ENCODE measurements at places on chromosomes 4 and X. TPM values are rescaled to one million over a fixed set of nuclear protein-coding genes. Genes with fewer than 3 reads are reported as not detected.

Gene SYTL5
- total RNA-seq, result 3.9 TPM

Gene ZCCHC18
- total RNA-seq, result 1.1 TPM

Gene ZFP92
- 0.29 TPM for total RNA-seq

Gene PCDH7
- total RNA-seq, result 30.9 TPM

Gene LPAR4
- total RNA-seq, result 0.32 TPM

Gene TMPRSS11B
- not detected for total RNA-seq

Gene PLP1
- total RNA-seq, result 3.4 TPM

Gene ERAS
- total RNA-seq, result 0.73 TPM

GRCh38 chrX:118360429-118361125 lies 14.7 kb downstream of the WDR44 start:
- H3K36me3 ChIP-seq, result no peaks in the 10 kb centered on the region
- no peaks in the 10 kb centered on the region for H3K4me1 ChIP-seq
- no peaks in the 10 kb centered on the region for H3K27me3 ChIP-seq
- no peak overlapping the region for H3K27ac ChIP-seq
- H3K4me3 ChIP-seq, result no peak overlapping the region

GRCh38 chr4:10006231-10006600 lies 15.1 kb downstream of the SLC2A9 start:
- no peaks in the 10 kb centered on the region for H3K36me3 ChIP-seq
- H3K4me3 ChIP-seq, result no peak overlapping the region
- H3K27ac ChIP-seq, result peak overlapping the region; percentile 75
- no peaks in the 10 kb centered on the region for H3K27me3 ChIP-seq
- peaks cover 3% of the 10 kb centered on the region for H3K4me1 ChIP-seq

DNA sequence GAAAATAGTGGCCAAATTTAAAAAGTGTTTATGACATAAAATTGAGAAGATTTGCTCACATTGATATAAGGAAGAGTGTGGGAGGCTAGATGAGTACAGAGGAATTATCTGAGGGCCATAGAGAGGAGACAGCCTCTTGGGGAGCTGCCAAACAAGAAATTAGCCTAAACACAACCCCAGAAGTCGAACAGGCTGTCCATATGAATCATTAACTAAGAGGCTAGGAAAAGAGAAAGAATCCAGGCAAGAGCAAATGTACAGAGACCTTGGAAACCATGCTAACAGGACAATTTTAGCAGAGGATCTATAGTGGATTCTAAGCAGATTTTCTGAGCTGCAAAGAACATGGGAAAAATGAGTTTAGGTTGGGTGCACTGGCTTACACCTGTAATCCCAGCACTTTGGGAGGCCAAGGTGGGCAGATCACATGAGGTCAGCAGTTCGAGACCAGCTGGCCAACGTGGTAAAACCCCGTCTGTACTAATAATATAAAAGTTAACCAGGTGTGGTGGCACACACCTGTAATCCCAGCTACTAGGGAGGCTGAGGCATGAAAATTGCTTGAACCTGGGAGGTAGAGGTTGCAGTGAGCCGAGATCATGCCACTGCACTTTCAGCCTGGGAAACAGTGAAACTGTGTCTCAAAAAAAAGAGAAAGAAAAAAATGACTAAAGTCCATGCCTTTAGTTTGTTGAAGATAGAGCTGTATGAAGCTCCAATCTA lies 76.1 kb downstream of the NWD2 start:
- no peak for DNase-seq
- no peaks in the 10 kb centered on the region for H3K36me3 ChIP-seq
- no peak overlapping the region for H3K4me3 ChIP-seq
- H3K4me1 ChIP-seq, result no peaks in the 10 kb centered on the region

GRCh38 chr4:25890571-25891485 lies 23.2 kb upstream of the SMIM20 start:
- H3K4me1 ChIP-seq, result no peaks in the 10 kb centered on the region
- no peaks in the 10 kb centered on the region for H3K36me3 ChIP-seq
- no peak for DNase-seq

DNA sequence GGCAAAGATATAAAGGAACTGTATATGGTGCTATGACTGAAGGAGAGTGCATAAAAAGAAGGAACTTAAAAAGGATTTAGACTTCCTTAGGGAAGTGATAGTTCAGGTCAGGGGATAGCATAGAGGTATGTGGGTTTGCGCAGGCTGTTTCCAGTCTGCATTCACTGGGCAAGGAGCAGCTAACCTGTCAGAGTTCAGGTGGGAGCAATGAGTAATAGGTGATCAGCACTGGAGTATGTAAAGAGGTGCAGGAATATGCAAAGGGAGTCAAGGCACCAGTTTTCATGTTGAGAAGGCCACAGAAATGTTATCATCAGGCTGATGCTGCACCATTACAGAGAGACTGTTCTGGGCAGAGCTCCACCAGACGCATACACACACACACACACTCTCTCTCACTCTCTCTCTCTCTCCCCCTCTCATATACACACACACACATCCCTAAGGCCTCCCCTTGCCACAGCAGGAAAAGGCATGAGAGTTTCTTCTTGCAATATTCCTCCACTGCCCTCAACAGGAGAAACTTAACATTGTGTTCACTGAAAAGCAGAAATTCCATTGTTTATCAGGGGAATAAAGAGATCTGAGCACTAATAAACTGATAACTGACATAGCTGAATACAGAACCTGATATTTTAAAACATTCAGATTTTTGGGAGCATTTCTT lies 256.4 kb upstream of the GRID2 start:
- no peaks in the 10 kb centered on the region for H3K27me3 ChIP-seq
- no peak overlapping the region for H3K4me3 ChIP-seq
- no peak for DNase-seq
- no peaks in the 10 kb centered on the region for H3K36me3 ChIP-seq
- H3K27ac ChIP-seq, result no peak overlapping the region

DNA sequence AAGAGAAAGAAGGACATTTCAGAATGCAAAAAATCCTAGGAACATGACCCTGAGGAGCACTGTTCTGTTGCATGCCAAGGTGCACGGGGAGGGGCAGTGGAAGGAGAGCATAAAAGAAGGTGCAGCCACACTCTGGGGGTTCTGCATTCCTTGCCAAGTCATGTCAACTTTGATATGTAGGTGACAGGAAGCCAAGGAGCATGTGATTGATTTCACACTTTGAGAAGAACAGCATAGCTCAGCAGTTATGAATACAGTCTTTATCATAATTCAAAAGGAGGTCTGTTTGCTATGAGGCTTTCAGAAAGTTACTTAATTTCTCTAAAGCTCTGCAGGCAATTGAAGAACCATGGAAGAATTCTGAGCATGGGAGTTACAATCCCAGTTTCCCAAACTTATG lies 50.6 kb downstream of the SCFD2 start:
- no peak overlapping the region for H3K4me3 ChIP-seq
- no peaks in the 10 kb centered on the region for H3K27me3 ChIP-seq
- H3K36me3 ChIP-seq, result no peaks in the 10 kb centered on the region
- DNase-seq, result no peak
- H3K4me1 ChIP-seq, result no peaks in the 10 kb centered on the region
- H3K27ac ChIP-seq, result no peak overlapping the region

DNA sequence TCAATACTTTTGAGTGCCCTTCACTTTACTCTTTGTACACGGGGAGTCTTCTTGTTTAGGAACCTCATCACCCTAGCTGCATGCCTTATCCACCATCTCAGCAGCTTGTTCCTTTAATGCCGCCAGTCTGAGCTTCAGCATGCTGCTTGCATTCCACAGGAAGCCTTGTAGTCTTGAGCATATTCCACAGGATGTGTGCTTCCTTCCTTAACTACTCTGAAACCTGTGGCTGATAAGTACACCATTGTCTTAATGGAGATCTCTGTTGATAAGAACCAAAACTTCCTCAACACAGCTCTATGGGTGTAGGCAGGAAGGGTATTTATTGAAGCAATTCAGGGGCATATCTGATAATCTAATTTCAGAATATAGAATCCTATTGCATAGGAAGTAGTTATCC lies 24.4 kb upstream of the CCNI start:
- peaks cover 2% of the 10 kb centered on the region for H3K4me1 ChIP-seq
- DNase-seq, result no peak
- H3K4me3 ChIP-seq, result no peak overlapping the region
- peak overlapping the region; percentile 5 for H3K27ac ChIP-seq
- no peaks in the 10 kb centered on the region for H3K27me3 ChIP-seq
- no peaks in the 10 kb centered on the region for H3K36me3 ChIP-seq

DNA sequence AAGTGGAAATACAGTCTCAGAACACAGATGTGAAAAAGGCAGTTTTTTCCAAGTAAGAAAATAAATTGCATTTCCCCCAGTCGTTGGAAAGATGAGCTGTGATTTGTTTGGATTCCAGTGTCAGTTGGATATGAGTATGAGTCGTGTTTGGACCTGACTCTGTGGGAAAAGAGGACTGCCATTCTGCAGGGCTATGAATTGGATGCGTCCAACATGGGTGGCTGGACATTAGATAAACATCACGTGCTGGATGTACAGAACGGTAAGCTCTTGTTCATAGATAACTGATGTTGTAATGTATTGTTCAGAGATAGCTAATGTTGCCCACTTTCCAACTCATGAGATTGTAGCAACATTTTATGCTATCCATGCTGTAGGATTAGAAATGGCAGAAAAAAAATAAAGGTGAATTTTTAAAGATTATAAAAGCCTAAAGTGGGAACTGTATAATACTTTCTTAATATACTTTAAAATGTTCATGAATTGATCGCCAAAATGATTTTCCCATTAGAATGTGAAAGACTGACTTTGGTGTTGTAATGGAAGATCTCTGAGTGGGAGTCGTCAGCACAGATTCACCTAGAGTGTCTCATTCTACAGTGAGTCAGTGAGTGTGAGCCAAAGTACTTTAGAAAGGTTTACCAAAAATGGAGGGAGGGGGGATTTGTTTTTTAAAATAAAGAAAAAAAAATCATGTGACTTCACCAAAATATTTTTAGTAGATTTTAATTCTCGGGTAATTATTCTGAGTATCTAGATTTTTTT lies 178.7 kb downstream of the DCTD start:
- H3K4me1 ChIP-seq, result no peaks in the 10 kb centered on the region
- no peak overlapping the region for H3K27ac ChIP-seq
- DNase-seq, result no peak
- H3K36me3 ChIP-seq, result no peaks in the 10 kb centered on the region
- H3K4me3 ChIP-seq, result no peak overlapping the region

GRCh38 chr4:98891478-98892337 lies 37.2 kb downstream of the EIF4E start:
- H3K36me3 ChIP-seq, result no peaks in the 10 kb centered on the region
- no peaks in the 10 kb centered on the region for H3K4me1 ChIP-seq
- no peaks in the 10 kb centered on the region for H3K27me3 ChIP-seq
- DNase-seq, result no peak
- no peak overlapping the region for H3K4me3 ChIP-seq
- H3K27ac ChIP-seq, result no peak overlapping the region

GRCh38 chrX:135974279-135974856 lies 580 bp upstream of the MMGT1 start:
- H3K4me1 ChIP-seq, result no peaks in the 10 kb centered on the region
- peaks cover 12% of the 10 kb centered on the region for H3K27me3 ChIP-seq
- H3K36me3 ChIP-seq, result no peaks in the 10 kb centered on the region

DNA sequence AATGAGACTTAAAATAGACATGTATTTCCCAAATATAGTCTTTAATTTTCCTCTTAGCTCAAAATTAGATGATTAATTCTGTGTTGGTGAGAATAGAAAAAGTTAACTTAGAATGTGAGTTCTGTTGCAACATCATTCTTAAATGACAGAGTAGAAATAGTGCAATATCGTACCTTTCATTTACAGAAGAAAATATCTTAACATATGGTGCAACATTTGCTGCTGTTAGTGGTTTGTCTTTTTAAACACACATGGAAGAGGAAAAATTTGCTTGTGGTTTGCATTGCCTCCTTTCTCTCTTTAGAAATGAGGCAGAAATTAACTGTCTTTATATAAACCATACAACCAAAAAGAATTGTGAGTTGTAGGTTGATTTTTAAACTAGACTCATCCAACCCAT lies 39.3 kb upstream of the FHDC1 start:
- no peaks in the 10 kb centered on the region for H3K36me3 ChIP-seq
- H3K27me3 ChIP-seq, result no peaks in the 10 kb centered on the region
- H3K27ac ChIP-seq, result no peak overlapping the region
- H3K4me3 ChIP-seq, result no peak overlapping the region

GRCh38 chr4:125789023-125789422 lies 474.3 kb downstream of the FAT4 start:
- no peaks in the 10 kb centered on the region for H3K4me1 ChIP-seq
- no peaks in the 10 kb centered on the region for H3K36me3 ChIP-seq
- H3K4me3 ChIP-seq, result no peak overlapping the region

DNA sequence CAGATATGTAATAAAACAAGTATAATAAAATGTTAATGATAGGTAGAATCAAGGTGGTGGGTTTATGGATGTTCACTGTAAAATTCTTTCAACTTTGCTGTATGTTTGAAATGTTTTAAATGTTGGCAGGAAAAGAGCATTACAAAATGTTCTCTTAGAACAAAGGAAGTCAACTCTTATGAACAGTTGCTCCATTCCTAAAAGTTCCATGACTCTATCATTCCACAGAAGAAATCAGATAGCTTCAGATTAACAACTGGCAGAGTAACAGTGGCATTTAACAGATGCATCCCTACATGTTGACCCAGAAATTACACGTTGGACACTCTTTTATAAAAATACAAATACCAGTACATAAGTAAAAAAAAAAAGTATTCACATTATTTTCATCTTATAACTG lies 2023.7 kb downstream of the ARAP2 start:
- no peaks in the 10 kb centered on the region for H3K36me3 ChIP-seq
- no peak overlapping the region for H3K4me3 ChIP-seq
- no peaks in the 10 kb centered on the region for H3K27me3 ChIP-seq
- no peaks in the 10 kb centered on the region for H3K4me1 ChIP-seq
- H3K27ac ChIP-seq, result no peak overlapping the region

GRCh38 chr4:27861802-27862201 lies 1001.2 kb downstream of the STIM2 start:
- no peaks in the 10 kb centered on the region for H3K4me1 ChIP-seq
- no peak overlapping the region for H3K4me3 ChIP-seq
- no peak overlapping the region for H3K27ac ChIP-seq
- DNase-seq, result no peak
- H3K27me3 ChIP-seq, result no peaks in the 10 kb centered on the region
- H3K36me3 ChIP-seq, result no peaks in the 10 kb centered on the region

GRCh38 chr4:37599092-37599790 lies 86.9 kb downstream of the RELL1 start:
- H3K27ac ChIP-seq, result no peak overlapping the region
- no peaks in the 10 kb centered on the region for H3K27me3 ChIP-seq

- H3K4me3 ChIP-seq, result no peak overlapping the region
- no peak for DNase-seq
- H3K36me3 ChIP-seq, result no peaks in the 10 kb centered on the region
- H3K27ac ChIP-seq, result no peak overlapping the region
- no peaks in the 10 kb centered on the region for H3K27me3 ChIP-seq
Observed at GRCh38 chr4:143586080-143586479, 72.6 kb downstream of the SMARCA5 start.

DNA sequence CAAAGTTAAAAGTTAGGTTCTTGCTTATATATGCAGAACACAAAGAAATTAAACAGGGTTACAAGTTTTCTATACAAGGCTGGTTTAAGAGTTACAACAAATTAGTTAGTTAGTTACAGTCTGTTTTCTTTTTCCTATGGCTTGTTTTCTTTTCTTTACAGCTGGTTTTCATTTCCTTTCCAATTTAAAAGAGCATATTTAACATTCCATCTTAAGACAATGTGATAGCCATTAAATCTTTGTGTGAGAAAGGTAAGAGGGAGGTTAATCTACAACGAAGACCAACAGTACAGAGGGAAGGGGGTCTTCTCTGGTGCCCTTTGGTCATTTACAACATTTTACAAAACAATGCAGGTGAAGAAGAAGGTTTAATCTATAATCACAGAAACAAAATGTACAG lies 290.6 kb downstream of the ZNF674 start:
- no peaks in the 10 kb centered on the region for H3K36me3 ChIP-seq
- DNase-seq, result no peak
- peaks cover 25% of the 10 kb centered on the region for H3K27me3 ChIP-seq
- no peaks in the 10 kb centered on the region for H3K4me1 ChIP-seq

GRCh38 chr4:125714049-125714448 lies 399.3 kb downstream of the FAT4 start:
- no peak for DNase-seq
- H3K27me3 ChIP-seq, result no peaks in the 10 kb centered on the region
- H3K27ac ChIP-seq, result no peak overlapping the region
- no peaks in the 10 kb centered on the region for H3K36me3 ChIP-seq
- no peak overlapping the region for H3K4me3 ChIP-seq

All from breast epithelium (tissue), 4 donors.